ENCODE measurements at places on chromosomes 1 and 21.

- DNase-seq: no peak
These were observed 109.5 kb upstream of the F3 start for GRCh38 chr1:94651076-94651475.

DNA sequence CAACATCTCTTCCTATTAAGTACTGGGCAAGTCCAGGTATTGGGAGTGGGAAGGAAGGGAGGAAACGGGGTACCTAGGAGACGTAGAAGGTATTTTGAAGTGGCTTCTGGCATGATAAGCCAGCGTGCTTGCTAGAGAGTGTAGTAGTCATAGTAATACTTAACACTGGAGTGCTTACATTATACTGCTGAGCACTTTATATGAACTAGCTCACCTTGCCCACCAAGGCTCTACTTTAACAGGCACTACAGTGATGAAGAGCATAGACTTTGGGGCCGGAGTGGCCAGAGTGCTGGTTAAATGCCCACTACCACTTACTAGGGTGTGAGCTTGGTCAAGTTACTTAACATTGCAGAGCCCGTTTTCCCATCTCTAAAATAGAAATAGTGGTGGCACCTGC is 61.7 kb downstream of the ACP6 start:
- no peak for DNase-seq

DNA sequence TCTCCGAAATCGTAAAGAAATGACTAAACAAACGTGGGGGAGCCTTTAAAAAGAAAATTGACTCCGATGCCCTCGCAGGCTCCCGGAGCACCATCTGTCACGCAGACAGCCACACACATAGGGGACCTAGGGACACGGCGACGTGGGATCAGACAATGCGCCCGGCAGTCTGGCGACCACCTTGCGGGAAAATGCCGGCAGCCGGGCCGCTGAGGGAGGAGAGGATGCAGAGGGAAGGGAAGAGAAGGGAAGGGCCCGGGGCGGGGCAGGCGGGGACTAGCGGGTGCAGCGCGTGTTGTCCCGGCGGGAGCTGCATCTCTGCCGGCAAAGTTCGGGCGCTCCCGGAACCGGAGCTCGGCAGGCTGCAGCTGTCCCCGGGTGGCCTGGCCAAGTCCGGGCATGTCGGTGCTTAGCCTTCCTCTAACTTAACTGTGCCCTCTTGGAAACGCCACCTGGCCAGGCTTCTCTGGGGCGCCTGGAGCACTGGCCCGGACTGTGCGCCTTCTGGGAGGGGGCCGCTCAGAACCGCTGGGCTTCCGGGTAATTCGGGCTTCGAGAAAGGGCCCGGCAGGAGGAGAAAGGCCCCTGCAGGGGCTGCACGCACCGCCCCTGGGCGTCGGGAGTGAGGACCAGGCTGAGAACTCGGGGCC is 1.8 kb downstream of the NHLH2 start:
- no peak for DNase-seq

DNA sequence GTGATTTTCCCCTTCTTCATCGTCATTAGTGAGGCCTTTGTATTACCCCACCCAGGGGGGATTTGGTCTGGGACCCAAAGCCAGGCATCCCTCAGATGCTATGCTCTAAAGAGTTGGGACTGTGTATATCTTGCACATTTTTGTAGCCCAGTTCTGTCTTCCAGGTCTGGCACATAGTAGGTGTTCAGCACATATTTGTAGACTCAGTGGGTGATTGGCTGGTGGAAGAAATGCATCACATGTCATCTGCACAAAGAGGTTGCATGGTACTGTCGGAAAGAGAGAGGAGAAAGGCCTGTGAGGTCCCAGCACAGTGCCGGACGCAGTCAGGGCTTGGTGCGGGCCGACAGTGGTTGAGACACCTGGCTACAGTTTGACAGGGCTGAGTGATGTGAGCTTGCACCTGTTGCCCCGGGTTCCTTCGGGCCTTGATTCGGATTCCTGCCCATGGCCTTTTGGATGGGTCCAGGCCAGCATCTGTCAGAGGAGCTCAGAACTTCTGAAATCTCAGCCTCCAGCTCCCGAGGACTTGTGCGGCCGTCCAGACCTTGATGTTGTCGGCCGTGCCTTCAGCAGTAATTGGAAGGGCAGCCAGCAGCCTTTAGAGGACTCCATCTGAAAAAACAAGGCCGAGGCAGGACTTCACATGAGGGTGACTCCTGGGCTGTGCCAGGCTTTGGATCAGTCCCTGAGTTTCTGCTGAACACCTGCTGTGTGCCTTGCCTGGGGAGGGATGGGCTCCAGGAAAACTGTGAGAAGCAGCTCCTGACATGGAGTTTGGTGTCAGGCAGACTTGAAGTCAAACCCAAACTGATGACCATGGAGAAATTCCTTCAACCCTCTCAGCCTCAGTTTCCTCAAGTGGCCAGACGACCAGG is 40.9 kb upstream of the PADI1 start:
- no peak for DNase-seq

GRCh38 chr1:16615253-16616252 is 2.2 kb upstream of the NBPF1 start:
- no peak for DNase-seq

All from brain microvascular endothelial cell (primary cell).